ENCODE measurements at places on chromosomes 7 and 10.

DNA sequence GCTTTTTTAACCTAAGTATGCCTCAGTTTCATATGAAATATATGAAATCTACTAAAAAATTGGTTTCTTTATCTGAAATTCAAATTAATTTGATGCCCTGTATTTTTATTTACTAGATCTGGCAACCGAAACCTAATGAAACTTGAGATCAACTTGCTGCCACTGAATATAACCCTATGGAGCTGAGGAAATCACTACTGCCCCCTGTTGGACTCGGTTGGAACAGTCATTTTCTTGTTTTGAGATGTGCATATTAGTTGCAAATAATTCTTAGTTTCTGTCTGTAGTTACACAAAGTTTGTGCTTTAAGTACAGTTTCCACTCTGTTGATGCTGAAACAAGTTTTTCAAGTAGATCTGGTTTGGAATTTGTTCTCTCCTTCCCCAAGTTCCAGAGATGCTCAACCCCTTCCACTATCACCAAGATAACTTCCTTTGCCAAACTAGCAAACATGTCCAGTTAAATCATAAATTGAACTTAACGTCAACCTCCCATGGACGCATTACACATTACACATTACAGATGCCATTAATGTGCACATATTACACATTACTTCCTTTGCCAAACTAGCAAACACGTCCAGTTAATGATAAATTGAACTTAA lies 22.2 kb upstream of the EXOC4 start:
- no peak for DNase-seq

DNA sequence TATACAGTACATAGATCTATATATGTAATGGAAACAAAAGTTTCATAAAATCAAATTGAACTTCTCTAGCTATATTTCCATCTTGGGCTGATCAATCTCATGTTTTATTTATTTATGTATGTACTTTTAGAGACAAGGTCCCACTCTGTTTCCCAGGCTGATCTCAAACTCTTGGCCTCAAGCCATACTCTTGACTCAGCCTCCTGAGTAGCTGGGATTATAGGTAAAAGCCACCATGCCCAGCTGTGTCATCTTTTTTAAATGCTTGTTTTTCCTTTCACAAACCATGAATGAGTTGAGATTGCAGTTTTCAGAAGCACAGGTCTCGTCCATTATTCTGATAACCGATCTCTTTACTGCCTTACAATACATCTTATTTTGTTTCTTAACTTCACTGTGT lies 400.9 kb downstream of the KCNMA1 start:
- DNase-seq, result peak; percentile 77

- no peak for DNase-seq
These were observed 9.8 kb downstream of the HSPA12A start for GRCh38 chr10:116732573-116732972.

DNA sequence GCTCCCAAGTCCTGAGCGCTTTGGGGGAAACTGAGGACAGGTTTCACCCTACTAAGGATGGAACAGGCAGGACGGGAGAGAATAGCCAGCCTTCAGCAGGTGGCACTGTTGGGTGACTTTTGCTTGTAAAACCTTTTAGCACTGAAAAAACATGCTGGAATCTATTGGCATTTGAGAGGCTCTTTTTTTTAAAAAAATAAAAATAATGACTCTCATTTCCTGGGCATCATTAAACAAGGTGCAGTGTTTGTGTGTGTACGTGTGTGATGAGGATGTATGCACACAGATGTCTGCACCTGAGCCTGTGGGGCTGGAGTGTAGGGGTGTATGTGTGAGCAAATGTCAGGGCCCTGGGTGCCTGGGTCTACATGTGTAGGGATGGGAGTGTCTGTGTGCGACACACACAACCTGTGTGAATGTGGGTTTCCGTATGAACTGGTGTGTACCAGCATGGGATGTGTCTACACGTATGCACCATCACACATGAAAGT lies 177.9 kb downstream of the RPS24 start:
- no peak for DNase-seq

DNA sequence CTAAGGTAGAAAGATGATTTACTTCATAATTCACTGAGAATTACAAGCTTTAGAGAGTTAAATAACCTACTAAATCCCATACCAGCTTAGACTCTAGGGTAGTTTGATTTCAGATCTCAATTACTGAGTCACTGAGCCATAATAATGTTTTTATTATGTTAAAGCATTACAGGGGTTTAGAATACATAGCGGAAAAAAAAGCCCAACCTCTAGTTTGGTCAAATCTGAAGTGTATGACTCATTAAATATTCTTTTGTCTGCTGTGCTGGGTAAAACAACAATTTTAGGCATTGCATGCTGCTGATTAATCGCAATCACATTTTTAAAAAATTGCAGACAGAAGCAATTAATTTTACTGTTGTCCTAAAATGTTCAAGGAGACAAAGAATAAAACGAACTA lies 48.5 kb downstream of the MALRD1 start:
- peak; percentile 60 for DNase-seq

DNA sequence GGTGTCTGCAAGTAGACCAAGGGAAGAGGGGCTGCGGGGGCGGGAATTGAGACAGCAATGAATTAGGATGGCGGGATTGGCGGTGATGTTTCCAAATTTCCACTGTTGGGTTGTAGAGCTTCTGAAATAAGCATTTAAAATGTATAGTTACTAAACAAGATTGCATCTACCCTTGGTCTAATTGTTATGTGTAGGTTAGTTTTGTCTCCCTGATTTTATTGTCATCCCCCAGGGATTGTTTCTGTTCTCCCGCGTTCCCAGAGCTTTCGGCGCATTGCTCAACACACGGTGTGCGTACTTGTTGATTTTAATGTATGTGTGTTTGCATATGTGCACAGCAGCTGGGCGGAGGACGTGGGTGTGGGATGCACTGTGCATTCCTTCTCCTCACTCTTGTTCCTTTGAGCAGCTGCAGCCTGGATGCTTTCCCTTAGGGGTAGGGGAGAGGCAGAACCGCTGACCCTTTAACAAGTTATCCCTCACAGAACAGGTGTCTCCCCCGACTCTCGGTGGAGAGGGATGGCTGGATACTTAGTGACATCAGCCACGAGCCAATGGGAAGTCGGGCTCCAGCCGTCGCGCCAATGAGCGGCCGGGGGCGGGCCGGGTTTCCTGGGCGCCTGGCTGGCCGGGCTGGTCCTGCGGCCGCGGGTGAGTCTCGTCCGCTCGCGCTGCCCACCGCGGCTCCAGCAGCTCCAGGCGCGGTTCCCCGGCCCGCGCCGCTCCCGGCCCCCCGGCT lies at the start of gene TSPAN33:
Gene TSPAN33, plus strand, starts transcription at position 613 of the 739 bp plus-strand sequence. CDS start 274 bp downstream, outside the sequence.
- no peak for DNase-seq

GRCh38 chr10:36251068-36251467 lies 609.0 kb upstream of the FZD8 start:
- no peak for DNase-seq

DNA sequence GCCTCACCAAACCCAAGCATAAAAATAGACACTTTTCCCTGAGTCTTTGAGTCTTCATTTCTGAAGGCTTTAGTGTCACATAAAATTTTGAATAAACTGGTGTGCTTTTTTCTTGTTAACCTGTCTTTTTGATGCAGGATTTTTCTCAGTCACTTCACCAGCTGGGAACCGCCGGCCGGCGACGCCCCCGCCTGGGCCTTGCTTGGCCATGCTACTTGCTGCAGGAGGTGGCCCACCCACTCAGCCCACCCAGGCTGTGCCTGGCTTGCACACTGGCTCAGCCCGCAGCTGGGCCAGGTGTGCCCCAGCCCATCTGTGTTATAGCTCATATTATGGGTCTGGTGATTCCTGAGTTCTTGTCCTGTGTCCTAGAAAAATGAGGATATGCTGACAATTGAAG lies 247.4 kb upstream of the CACNA2D1 start:
- no peak for DNase-seq

DNA sequence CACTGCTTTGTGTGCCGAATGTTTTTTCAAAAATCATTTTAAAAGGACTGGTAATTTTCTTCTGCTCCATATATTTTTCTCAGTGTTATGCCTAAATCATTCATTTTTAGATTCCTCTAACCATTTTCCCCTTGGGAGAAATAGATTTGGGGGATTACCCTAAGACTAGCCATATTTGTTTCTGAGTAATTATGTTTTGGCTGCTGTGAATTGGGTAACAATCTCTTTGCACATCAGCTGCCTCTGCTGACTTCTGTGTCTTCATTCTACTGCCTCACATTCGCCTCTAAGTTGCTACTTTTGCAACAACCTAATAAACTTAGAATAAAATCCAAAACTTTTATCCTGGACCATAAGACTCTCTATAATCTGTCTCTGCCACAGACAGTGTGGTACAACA lies 18.5 kb upstream of the MRC1 start:
- no peak for DNase-seq

DNA sequence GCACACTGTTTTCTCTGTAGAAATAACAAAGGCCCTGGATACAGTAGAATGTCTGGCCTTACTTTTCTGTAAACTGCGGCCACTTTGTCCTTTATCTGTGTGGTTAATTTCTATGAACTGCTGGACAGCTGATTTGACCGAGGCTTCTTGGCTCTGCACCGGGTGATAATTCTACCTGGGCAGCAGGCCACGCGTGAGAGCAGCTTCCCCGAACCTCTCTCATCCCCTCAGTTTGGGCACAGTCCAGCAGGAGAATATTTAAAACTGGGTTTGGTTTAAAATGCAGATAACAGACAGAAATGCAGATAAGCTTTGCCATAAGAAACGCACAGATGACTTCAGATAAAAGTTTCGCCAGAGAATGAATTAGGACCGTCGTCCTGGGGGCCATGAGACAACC lies 81.0 kb downstream of the CELF2 start:
- DNase-seq, result no peak

GRCh38 chr7:39392151-39392550 lies 174.1 kb upstream of the YAE1 start:
- no peak for DNase-seq

- DNase-seq, result no peak
These were observed 20.3 kb upstream of the PFKP start for GRCh38 chr10:3046981-3047547.

DNA sequence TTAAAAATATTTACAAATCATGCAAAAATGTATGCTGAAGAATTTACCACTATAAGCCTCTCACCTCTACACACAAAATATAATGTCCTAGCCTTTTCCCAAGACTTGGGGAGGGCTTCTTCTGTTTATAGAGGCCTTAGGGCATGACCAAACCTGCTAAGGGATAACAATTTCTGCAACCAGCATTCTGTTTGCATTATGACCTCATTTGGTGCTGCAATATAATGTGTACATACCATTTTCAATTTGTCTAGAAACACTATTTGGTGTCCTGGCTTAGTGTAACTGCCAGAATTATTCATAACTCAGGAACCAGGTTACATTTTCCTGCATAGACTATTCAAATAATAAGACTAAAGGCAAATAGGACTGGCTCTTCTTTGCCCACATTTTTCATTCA lies 446.6 kb upstream of the SORCS1 start:
- no peak for DNase-seq

- DNase-seq, result peak; percentile 34
These were observed 256.6 kb upstream of the GLI3 start for GRCh38 chr7:42493436-42494198.

- DNase-seq, result no peak
These were observed 711.5 kb upstream of the C7orf33 start for GRCh38 chr7:147878912-147879661.

DNA sequence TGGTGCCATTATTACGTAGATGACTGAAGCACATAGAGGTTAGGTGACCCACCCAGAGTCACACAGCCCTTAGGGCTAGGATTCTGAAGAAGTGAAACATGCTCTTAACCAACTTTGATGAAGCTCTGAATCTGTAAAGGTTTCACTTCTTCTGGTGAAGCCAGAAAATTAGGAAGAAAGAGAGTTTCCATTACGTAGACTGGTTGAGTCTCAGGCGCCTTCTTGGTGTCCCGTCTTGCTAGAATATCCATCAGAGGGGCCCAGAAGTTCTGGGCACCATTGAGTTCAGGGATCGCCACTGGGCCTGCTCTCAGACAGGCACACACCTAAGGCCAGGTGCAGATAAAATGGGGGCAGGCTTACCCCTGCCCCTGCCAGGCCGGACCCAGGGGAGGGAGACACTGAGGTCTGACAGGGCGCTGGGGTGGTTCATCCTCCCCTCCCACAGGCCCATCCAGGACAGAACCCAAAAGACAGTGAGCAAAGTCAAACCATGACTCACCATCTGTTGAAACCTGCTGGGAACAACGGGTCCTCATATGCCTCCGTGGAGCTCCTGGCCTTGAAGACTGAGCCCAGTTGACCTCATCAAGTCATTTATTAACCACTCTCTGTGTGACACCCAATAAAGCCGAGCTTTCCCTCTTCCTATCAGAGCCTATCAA lies 33.2 kb downstream of the DRGX start:
- no peak for DNase-seq

DNA sequence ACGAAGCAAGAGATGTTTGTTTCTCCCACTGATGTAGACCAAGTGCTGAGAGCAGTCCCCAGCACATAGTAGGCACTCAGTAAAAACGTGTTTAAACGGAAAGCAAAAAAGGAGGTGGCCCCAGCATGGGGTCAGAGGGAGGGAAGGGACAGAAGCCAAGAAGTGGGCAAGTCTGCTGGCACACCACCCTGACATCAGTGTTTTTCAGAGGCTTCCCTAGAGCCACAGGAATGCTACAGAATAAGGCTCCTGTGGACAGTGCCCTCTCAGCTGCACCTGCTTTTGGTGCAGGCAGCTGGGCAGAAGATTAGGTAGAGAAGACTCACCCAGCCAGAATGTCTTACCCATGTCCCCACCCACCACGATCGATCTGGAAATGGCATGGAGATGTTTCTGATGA lies 8.3 kb upstream of the ANKRD1 start:
- DNase-seq, result no peak

- no peak for DNase-seq
These were observed 102.3 kb upstream of the FAM171A1 start for GRCh38 chr10:15473396-15473767.

DNA sequence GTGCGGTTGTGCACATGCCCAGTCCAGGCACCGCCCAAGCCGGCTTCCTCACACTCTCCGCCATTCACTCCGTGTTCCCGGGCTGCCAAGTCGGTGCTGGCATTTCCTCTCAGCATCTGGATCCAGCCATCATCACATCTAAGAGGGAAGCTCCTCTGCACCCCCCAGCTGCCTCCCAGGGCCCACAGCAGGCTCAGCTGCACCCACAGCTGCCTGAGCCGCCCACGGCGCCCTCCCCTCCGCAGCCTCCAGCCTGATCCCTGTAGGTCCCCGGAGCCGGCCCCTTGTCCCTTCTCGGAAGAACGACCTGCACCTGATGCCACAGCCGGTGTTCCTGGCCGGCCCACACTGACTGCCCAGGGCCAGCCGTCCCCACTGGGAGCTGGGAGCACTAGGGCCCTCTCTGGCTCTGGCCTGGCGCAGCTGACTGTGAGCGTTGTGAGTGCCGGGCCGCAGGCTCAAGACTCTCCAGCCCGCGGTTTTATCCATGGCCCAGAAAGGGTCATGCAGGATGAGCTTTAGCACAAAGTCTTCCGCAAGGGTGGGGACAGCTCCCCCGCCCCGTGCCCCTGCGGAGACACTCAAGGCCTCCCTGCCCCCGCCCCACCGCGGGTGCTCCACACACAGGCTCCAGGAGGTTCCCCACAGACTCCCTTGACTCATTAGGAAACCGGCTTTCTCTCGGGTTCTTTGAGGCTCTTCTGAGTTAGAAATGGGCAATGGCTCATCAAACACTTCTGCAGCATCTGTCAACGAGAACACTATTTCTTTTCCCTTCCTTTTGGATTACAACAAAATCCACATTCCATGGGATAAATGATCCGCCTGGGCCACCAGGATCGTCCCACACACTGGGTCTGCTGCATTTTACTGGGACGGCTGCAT lies 31.2 kb downstream of the CFAP46 start:
- DNase-seq, result no peak

Data from retinal pigment epithelial cell (primary cell).